ENCODE measurements at places on chromosomes 13 and 19.

- DNase-seq = no peak
These were observed 8.0 kb downstream of the ARHGEF1 start for GRCh38 chr19:41890936-41891335.

GRCh38 chr19:46470376-46470775, 987 bp downstream of the PNMA8A start:
- DNase-seq = no peak

GRCh38 chr19:52369559-52370340, at the start of gene ZNF880:
Gene ZNF880 (plus strand): TSS chr19:52369923. CDS start chr19:52369966, 43 bp downstream.
- DNase-seq = no peak

- no peak for DNase-seq
These were observed 32.4 kb downstream of the GJA3 start for GRCh38 chr13:20128459-20128931.

DNA sequence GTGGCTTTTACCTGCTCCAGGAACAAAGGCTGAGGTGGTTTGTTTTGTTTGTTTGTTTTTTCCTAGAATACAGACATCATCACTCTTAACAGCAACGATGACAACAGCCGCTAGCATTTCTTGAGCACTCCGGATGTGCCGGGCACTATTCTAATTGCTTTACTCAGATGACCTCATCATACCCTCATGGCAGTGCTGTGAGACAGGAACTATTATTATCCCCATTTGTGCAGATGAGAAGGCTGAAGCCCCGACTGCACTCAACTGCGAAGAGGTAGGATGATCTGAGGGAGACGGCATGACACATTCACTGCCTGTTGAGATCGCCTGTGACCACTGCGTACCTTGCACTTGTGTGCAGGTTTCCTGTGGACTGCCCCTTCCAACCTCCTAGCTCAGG, 66.5 kb downstream of the CCDC70 start:
- no peak for DNase-seq

Data from NCI-H2081 treated with DMSO at 0.1 percent for 48 hours (cell line).